Lower lobe of right lung (tissue), 2 donors: ENCODE measurements at places on chromosomes 3 and 15.

DNA sequence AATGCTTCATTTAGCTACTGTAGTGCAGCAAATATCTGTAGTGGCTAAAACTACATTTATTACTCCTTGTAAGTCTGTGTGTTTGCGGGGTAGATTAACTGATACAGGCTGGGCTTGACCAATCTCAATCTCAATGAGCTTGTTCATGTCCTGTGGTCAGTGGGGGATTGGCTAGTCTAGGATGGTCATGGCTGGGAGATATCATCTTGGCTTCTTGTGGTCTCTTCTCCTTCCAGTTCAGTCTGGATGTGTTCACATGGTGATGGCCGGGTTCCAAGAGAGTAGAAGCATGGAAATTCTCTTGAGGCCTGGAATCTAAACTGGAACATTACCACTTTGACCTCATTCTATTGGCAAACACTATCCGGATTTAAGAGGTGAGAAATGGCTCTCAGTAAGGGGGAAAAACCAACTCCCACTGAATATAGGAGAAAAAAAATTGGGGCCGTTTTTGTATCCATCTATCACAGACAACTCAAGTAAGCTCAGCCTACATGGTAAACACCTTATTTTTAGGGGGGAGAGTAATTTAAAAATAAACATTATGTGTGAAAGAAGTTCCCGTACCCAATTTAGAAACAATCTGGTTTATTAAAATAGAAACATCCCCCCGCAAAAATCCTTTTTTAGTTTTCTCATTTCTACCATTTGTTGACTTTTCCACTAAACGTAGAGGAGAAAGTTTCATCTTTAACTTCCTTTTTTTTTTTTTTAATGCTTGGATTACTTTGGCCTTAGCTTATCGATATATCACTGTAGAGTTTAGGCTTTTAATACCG lies 284.9 kb upstream of the TBC1D5 start:
- DNase-seq = no peak

GRCh38 chr3:177385186-177385585 lies 187.9 kb upstream of the TBL1XR1 start:
- no peak for DNase-seq

DNA sequence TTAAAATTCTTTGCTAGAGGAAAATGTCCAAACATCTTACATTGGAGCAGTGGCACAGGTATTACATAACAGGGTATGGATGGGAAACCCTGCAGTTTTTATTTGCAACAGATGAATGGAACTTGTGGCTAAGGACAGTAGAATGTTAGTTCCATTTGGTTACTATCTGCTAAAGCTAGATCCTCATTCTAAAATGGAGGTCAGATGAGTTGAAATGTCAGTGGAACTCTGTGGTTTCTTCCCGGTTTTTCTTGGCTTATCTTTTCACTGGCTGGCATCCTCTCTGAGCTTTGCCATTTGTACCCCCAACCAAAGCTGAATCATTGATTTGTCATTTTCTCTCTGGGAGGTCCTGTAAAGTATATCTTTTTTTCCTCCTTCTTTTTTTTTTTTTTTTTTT lies 68.9 kb downstream of the ARMC8 start:
- DNase-seq = no peak

DNA sequence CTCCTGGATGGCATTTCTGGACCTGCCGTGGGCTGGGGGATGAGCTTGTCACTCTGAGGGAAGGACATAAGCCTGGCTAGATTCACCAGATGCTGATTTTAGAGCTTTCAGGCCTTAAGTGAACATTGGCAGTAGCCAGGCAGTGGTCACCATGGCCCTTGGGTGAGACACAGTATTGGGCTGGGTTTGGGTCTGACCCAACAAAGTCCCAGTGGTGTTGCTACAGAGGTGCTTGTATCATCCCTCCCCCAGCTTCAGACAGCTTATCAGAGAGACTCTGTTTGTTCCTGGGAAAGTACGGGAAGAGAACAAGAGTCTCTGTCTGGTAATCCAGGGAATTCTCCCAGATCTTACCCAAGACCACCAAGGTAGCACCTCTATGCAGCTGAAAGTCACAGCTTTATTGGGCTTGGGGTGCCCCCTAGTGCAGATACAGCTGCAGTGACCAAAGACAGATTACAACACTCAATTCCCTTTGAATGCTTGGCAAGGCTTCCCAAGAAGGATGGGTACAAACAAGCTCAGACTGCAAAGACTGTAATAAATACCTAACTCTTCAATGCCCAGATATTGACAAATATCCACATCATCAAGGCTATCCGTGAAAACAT lies 9.8 kb upstream of the RUVBL1 start:
- DNase-seq = no peak

GRCh38 chr3:111594205-111594604 lies 941 bp downstream of the ZBED2 start:
- DNase-seq = no peak

- no peak for DNase-seq
Measured at GRCh38 chr3:188518416-188518815, 364.5 kb downstream of the LPP start.

DNA sequence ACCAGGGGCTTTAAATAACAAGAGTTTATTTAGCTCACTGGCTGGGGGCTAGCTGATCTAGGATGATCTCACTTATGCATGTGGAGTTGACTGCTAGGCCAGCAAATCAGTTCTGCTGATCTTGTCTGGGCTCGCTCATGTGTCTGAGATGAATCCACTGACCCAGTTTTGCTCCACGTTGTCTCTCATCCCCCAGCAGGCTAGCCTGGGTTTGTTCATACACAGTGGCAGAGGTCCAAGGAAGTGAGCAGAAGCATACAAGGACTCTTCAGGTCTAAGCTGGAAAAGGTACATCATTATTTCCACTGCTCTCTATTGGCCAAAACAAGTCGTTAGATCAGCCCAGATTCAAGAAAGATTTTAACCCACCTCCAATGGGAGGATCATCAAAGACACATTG lies 238.0 kb downstream of the PLCL2 start:
- DNase-seq = no peak

DNA sequence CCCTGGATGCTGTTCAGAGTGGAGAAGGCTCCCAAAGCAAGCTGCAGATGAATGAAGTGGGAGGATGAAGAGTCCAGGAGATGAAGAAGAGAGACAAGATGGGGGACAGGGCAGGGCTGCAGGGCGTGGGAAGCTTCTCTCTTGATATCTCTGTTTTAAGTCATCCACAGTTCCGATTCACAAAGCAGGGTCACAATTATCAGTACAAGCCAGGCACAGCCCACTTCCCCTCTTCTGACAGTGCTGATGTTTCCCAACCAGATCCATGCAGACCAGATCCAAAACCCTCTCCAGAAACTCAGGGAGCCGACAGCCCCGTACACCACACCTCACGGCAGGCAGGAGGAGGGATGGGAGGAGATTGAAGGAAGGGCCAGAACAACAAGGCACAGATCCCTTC lies 31.1 kb downstream of the NTRK3 start:
- DNase-seq = no peak

GRCh38 chr3:175297216-175297615 lies 438.1 kb downstream of the NAALADL2 start:
- DNase-seq = no peak

DNA sequence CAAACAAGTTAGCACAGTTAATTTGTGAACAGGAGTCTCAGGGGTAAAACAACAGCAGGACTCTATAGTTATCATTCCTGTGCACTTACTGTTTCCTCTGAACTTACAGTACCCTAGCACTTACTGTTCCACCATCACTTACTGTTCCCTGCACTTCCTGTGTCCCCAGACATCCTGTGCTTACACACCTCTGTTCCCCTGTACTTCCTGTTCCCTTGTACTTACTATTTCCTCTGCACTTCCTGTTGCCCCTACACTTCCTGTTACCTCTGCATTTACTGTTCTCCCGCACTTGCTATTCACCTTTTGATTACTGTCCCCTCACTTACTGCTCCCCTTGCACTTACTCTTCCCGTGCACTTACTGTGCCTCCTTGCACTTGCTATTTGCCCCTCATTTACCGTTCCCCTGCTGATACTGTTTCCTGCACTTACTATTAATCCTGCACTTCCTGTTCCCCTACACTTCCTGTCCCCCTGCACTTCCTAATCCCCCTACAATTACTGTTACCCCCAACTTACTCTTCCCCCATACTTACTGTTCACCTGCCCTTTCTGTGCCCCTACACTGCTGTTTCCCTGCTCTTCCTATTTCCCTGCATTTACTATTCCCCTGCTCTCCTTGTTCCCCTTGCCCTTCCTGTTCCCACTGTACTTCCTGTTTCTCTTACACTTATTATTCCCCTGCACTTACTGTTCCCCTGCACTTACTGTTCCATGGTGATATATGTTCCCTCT lies 30.3 kb downstream of the TPRA1 start:
- no peak for DNase-seq

- DNase-seq = no peak
Measured at GRCh38 chr15:36024031-36024688, 478.2 kb upstream of the DPH6 start.

- no peak for DNase-seq
Measured at GRCh38 chr3:70824773-70825172, 512.3 kb upstream of the MDFIC2 start.

GRCh38 chr15:60254416-60254815 lies 143.4 kb downstream of the ANXA2 start:
- no peak for DNase-seq

GRCh38 chr15:80885016-80885579 lies 104.5 kb downstream of the MESD start:
- no peak for DNase-seq

- no peak for DNase-seq
Measured at GRCh38 chr3:18284716-18285115, 140.4 kb downstream of the SATB1 start.

- no peak for DNase-seq
Measured at GRCh38 chr15:92971081-92971480, 71.0 kb downstream of the CHD2 start.

DNA sequence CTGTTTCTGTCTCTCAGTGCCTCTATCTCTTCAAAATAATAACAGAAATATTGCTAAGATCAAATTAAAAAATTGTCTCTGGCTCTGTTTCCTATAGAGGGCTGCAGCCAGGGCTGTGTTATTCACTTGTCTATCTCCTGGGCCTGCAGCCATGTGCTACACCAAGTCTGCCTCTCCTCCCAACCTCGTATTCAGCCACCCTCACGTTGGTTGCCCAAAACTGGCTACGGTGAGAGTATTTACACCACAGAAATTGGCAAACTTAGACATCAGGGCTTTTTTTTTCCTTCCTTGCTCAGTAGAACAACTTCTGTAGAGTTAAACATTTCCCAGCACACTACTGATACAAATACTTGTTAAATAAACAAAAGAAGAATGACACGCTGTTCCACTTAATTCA lies 320.9 kb upstream of the ICE2 start:
- no peak for DNase-seq

GRCh38 chr15:48644467-48644826 lies 1.1 kb downstream of the FBN1 start:
- no peak for DNase-seq

DNA sequence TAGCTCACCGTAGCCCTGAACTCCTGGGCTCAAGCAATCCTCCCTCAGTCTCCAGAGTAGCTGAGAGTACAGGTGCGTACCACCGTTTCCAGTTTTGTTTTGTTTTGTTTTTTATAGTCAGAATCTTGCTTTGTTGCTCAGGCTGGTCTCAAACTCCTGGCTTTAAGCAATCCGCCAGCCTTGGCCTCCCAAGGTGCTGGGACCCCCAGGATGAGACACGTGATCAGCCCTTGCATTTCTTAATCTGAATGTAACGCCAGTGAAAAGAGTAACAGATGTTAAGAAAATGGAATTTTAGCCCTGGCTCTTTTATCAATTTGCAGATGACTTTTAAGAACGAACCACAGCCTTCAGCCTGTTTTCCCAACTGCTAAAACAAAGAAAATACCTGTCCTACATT lies 451.3 kb downstream of the SHQ1 start:
- no peak for DNase-seq

DNA sequence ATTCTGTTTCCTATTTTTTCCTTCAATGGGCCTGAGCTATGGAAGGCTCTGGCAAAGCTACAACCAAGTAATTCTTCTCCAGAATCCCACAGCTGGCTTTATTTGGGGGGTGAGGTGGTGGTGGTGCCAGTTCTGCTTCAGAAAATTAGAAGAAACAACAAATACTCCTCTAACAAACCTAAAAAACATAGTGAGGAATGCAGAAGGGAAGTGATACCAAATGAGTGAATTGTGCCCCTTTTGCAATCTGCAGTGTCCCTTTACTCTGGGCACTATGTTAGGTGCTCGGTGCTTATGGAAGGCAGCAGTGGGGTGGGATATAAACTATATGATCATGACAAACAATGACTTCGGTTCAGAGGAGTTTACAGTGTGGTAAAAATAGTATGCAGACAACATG lies 90.4 kb upstream of the ROPN1 start:
- DNase-seq = no peak

GRCh38 chr15:78923480-78924360 lies 21.1 kb downstream of the CTSH start:
- no peak for DNase-seq

DNA sequence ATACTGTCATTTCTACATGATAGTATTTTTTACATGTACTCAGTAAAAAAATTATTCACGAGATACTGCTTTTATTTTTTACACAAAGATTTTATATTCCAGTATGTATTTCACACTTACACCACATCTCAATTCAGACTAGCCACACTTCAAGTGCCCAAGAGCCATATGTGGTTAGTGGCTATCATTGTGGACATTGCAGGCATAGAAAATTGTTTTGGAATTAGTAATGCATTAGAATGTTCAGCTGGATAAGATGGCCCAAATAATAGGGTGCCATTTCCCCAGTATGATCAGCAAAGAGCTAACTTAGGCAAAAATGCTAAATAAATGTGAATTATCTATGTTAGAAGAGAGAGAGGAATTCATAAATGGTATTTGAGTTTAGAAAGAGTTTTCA lies 203.8 kb upstream of the MCTP2 start:
- no peak for DNase-seq

DNA sequence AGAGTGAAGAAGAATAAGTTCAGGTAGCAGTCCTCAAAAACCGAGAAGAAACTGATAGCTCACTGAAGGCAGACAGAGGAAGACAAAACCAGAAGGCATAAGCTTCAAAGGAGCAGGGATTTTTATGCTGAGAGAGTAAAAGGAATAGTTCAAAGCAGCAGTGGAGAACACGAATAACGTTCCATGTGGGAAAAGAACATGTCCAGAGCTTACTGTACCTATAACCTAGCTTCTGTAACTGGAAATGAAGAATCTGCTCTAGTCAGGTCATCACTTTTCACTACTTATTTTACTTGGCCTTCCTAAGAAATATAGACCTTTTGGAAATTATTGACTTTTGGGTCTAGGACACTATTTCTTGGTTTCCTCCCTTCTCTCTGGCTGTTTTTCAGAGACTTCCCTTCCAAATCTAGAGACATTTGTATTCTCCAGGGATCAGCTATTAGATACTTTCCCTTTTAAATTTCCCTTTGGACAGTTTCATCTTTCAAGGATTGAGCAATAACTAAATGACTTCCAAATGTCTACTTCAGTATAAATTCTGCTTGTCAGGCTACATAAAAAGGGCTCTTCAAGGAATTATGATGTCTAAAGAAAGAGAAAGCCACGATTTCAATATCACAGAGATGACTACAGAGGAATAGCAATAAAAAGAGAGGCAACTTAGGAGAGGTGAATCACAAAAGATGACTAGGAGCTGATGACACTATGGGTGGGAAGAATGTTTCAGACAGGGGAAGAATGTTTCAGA lies 46.7 kb downstream of the UBE3A start:
- no peak for DNase-seq

GRCh38 chr3:11661052-11661656 lies 17.4 kb upstream of the VGLL4 start:
- no peak for DNase-seq

GRCh38 chr3:185257334-185257733 lies 3.5 kb upstream of the EHHADH start:
- no peak for DNase-seq
